Hematopoietic multipotent progenitor cell treated with erythropoietin and hydrocortisone succinate and interleukin-3 and kit ligand, for 15 days (in vitro differentiated cells): ENCODE measurements at places on chromosomes 4 and X.
A peak's percentile ranks its signal among the peaks of the same experiment; 100 is the strongest.

DNA sequence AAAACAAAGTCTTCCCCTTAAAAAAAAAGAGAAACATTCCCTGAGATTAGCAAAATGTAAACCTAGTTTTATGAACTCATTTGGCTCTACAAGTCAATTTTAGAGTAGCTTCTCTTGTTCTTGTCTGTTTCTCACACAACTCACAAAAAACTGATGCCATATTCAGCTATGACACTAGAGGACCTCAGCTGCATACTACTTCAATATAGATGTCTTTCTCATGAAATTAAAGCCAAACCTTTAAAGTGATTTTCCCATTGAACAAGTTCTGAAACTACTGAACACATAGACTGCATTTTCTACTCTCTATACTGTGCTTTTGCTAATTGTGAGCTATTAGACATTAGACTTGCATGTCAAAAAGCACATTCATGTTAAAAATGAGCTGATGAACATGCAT is 49.8 kb downstream of the TBCK start:
- DNase-seq, result peak; percentile 20

GRCh38 chr4:36392916-36393315 is 111.5 kb downstream of the DTHD1 start:
- no peak for DNase-seq

- DNase-seq, result no peak
Observed at GRCh38 chrX:32597777-32598176, 613.6 kb downstream of the DMD start.

- DNase-seq, result no peak
Observed at GRCh38 chr4:5683566-5683965, 24.8 kb downstream of the EVC2 start.

GRCh38 chr4:11368701-11369115 is 60.0 kb downstream of the HS3ST1 start:
- no peak for DNase-seq

DNA sequence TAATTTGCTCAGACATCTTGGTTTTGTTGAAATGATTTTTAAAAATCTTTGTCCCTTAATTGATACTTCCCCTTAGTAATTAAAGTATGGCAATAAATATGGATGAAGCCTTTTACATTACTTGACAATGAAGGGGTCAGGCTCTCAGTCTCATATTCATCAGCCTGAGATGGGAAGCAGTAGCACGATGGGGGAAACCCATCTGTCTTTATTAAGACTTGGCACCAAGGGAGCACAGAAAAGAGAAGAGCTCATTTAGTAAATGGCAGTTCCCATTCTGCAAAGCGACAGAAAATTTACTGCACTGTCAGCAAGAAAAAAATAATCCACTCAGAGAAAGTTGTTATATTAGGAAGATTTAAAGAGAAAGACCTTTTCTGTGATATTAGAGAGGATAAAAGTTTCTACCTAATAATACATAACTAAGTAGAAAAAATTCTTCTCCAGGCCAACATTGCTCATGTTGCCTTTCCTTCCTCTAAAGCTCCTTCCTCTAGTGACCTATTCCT is 7.9 kb upstream of the SERTM2 start:
- no peak for DNase-seq

GRCh38 chr4:149296503-149296902 is 519.1 kb downstream of the IQCM start:
- no peak for DNase-seq

GRCh38 chrX:47523713-47524166 is 37.3 kb upstream of the ARAF start:
- DNase-seq, result no peak

DNA sequence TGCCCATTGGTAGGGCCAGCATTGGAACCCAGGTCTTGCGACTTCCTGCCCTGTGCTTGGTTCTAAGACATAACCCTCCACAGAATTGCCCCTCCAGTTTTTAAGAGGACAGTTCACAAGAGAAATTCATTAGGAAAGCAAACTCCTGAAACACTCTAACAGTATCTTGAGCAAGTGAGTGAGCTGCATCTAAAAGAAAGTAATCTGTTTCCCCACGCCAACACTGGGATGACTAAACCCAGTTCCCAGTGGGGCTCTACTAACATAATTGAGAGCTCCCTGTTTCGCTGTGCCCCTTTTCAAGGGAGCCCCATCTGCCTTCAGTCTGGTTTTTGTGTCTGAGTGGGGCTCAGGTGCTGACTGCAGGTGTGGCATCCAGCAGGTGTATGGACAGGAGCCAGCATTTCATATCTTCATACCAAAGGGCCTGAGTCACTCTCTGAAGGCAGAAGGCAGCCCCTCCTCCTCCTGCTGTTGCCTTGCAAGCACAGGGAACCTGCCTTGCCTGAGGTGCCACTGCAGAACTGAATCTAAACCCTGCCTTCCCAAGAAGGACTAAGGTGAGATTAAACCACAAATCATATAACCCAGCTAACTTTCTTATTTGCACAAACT is 8.0 kb downstream of the AMOT start:
- DNase-seq, result no peak

DNA sequence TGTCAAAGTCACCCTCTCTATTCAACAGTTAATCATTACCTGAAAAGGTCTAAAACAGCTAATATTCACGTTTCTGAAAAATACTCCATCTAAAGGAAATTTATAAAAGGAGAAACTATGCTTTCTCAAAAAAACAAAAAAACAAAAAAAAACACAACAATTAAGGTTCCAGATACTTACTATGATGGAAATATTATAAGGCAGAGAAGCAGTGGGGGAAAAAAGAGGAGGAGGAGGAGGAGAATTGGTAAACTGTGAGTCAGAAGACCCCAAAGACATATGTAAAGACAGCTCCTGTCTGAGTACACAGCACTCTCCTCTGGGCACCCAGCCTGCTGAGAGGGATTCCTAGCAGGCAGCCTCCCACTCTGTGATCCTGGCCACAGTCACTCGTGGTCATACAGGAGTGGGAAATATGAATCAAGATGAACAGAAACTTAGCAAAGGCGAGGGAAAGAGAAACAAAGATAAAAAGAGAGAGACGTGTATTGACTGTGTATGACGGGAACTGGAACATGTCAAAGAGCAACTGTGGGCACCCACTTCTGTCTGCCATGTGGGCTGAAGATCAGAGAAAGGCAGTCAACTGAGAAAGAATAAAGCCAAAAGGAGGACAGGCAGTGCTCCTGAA is 12.5 kb downstream of the KLHL15 start:
- DNase-seq, result no peak

DNA sequence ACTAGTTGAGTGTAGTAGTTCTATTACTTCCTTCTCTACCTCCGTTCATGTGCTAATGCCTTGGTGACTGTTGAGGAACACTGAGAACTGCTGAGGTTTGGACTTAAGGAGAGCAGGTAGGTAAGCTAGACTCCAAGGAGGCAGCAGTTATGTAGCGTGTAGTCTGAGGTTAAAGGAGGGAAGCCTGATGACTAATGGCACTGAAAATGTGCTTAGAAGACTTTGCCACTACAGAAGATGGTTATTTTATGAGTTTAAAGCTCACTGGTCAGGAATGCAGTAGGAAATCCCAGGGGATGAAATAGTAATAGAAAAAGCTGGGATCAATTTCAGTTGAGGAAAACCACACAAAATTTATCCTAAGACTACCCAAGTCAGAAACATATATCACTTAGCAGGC is 1077.3 kb downstream of the RAPGEF2 start:
- no peak for DNase-seq

GRCh38 chrX:80430826-80431504 is 10.7 kb downstream of the TENT5D start:
- DNase-seq, result peak; percentile 2

- DNase-seq, result no peak
Observed at GRCh38 chr4:31045724-31046318, 325.7 kb downstream of the PCDH7 start.

DNA sequence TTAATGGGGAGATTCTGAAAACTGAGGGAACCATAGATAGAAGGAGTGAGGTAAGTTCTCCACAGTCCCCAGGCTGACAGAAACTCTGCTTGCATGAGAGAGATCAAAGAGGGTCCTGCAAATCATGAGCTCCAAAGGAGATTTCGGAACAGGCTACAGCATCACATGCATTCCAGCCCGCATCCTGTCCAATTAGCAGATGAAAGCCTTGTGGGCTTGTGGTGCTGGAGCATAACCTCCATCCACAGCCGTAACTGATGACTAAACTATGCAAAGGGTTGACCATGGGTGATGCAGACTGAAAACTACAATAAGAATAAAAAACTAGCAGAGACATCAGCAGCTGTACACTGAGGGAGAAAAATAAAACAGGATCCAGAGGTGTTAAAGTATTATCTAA is 654.5 kb downstream of the TLL1 start:
- DNase-seq, result no peak

DNA sequence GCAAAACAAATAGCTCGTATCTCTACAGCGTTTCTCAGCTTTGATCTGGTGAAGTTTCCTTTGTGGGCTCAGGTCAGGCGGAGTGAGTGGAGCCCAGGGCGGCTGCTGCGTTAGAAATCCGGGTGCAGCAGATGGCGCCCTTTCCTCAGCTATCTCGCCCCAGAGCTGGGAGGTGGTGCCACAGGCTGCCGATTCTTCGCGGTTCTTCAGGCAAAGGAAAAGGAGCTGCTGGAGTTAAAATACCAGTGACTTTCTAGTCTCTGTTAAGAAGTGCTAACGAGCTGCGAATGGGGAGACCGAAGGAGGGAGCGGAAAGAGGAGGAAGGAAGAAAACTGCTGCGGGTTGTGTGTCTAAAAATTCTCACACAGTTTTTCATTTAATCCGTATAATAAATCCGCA is 114.6 kb downstream of the CPE start:
- peak; percentile 22 for DNase-seq

DNA sequence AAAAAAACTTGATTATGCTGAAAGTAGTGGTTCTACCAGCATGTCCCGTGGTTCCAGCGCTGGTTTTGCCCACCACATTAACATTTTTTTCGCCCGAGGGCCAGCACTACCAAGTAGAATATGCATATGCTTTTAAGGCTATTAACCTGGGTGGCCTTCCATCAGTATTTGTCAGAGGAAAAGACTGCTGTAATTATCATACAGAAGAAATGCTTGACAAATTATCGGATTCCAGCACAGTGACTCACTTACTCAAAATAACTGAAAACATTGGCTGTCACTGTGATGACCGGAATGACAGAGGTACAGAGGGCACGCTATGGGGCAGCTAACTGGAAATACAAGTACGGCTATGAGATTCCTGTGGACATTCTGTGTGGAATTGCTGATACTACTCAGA is 34.6 kb downstream of the PRPS2 start:
- no peak for DNase-seq

- no peak for DNase-seq
Observed at GRCh38 chr4:36310793-36311192, 29.4 kb downstream of the DTHD1 start.

DNA sequence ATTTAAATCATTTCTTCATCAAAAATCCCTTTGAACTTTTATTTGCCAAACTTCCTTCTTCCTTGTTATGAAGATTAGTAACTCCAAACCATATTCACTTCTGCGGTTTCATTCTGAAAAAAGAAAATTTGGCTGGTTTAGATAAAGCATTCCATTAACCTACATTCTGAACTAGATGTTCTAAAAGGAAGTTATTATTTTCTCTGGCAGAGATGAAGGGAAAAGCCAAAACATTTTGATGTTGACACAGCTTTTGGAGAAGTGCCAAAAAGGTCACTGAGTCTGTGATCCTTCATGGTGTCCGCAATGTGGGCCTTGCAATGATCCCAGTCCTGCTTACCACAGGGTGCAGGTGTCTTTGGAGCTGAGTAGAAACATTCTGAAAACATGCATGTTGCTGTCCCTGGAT is 36.0 kb downstream of the CXCL8 start:
- no peak for DNase-seq

- DNase-seq, result no peak
Observed at GRCh38 chr4:129545599-129546278, 449.8 kb downstream of the C4orf33 start.

DNA sequence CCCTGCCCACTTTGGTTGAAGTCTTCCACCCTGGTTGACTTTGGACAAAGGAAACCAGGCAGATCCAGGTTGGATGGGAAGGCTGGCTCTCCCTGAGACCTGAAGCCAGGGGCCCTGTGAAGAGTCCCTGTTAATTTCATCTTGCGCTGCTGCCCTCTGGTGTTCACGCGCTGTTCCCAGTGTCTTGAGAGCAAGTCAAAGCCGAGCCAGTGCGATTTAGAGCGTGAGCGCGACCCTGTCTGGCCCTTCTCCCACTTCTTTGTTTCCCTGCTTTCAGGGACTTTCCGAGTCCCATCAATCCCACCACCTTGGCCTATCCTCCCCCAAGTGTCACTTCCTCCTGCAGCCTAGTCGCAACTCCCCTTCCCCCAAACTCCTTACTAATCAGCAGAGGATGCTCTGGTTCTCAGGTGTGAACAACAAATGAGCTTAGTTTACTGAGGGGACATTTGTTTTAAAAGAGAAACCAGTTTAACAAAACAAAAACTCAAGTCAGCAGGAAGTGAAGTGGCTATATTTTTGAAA is 25.8 kb upstream of the CHRNA9 start:
- DNase-seq, result peak; percentile 76

DNA sequence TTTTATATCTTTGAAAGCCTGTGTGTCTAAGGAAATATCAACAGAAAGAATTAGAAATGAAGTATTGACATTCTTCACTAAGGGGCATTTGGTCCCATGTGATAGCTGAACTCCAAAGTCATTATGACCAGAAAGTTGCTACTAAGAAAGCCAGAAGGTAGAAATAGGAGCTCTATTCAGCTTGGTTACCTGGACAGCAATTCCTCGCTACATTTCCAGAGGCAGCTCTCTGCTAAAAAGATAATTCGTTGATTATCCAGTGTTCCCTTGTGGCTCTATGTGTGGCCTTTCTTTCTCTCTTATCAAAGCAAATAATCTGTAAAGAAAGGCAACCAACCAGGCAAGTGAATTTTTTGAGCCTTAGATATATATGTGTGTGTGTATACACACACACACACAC is 341.3 kb downstream of the ADGRL3 start:
- DNase-seq, result no peak

GRCh38 chr4:2065106-2065930 is 6.2 kb downstream of the NAT8L start:
- no peak for DNase-seq

GRCh38 chr4:159455675-159456237 is 352.9 kb downstream of the RAPGEF2 start:
- DNase-seq, result peak; percentile 35

DNA sequence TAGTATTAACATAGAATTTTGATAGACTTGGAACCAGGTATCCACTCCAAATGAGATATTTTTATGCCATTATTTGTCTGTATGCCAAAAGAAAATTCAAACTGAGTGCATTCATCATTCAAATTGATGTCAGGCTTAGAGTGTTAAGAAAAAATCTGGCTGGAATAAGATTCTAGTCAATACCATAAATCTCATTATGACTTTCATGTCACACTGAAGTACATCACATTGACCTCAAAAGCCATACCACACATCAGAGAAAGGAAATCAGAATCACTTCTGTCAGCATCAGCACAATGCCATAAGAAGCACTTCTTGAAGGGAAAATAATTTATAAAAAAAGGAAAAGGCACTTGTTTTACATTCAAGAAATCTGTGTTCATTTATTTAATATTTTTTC is 119.0 kb upstream of the BMP3 start:
- no peak for DNase-seq

- peak; percentile 6 for DNase-seq
Observed at GRCh38 chr4:77600521-77601451, 4.8 kb upstream of the CXCL13 start.
